ENCODE measurements at places on chromosomes 16 and 17.

GRCh38 chr17:1574697-1575471 lies 12.3 kb upstream of the PITPNA start:
- DNase-seq: peak; percentile 72

GRCh38 chr16:81888520-81889394 lies 109.7 kb downstream of the PLCG2 start:
- no peak for DNase-seq

DNA sequence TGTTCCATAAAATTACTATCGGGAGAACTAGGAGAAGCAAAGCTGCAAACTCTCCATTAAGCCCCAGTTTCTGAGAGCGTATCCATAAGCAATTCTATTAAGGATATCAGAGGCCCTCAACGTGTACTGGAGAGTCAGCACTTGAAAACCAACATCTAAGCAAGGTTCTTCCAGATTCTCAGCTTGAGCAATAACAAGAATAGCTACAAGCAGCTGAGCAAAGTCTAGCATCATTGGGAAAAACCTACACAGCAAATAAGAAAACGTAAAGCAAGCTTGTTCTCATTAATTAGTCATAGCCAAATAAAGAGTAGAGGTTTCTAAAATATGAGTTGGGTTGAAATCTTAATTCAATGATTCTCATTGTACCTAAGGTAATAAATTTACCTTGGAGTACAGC lies 26.9 kb upstream of the COX10 start:
- no peak for DNase-seq

DNA sequence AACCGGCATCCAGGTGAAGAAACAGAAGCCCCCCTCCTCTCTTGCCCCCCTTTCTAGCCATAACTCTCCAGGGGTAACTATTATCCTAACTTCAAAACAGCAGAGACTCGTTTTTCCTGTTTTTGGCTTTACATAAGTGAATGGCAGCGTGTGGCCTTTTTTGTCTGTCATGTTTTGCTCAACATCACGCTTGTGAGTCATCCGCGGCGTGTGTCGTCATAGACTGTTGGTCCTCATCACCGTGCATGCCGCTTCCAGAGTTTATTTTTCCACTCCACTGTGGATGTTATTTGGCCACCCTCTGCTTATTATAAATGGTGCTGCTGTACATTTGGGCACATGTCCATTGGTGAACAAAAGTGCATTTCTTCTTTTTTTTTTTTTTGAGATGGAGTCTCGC lies 52.6 kb downstream of the ERN1 start:
- DNase-seq: no peak

DNA sequence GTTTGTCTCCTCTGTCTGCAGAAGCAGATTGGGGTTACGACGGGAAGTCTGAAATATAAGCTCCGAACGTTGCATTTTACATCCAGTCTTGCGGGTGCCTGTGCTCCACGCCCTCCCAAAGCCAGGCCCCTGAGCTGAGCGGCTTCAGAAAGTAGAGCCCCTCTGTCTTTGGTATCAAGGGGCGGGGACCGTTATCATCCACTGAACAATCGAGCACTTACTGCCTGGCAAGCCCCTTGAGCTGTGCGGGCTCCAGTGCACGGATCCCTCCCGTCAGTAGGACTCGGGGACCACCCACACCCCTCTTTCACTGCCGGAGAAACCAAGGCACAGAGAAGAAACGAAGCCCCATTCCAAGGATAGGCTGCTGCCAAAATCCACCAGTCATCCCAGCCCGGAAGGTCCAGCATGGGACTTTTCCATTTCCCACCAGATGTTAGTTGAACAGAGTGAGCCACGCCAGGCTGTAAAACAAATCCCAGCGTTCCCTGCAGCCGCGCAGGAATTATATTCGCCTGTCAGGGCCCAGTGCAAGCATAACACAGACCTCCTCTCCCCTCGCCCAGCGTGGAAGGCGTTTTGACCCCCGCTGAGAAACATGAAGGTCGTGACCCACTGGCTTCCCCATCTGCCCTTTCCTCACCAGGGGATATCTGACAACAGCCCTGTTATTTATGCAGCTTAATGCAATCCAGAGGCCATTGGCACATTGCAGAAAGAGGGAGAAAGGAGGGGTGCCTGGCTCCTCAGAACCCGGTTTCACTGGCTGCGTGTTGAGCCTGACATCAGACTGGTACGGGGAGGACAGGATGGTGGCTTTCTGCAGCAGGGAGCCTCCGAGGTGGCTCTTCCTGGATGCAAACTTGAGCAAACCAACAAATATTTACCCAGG lies 212.2 kb upstream of the FOXF1 start:
- no peak for DNase-seq

- no peak for DNase-seq
Measured at GRCh38 chr16:49216593-49216992, 65.0 kb downstream of the CBLN1 start.
